ENCODE measurements at places on chromosomes 11 and 22. TPM values are rescaled to one million over a fixed set of nuclear protein-coding genes. Genes with fewer than 3 reads are reported as not detected.

DNA sequence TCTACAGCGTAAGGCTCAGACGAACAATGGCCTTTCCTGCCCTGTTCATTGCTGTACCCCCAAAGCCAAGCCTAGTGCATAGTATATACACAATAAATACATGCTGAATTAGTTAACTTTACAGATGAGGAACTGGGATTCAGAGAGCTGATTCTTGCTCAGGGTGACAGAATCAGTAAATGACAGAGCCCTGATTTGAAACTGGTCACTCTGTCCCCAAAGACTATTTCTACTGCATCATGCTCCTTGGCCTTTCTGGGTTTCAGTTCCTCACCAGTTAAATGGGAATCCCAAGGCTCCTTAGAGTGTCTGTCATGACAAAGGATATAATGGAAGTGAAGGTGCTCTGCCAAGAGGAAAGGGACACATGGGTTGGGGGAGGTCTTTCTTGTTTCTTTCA, 50.5 kb upstream of the TSKU start:
- no peak for DNase-seq

Gene ZNF143
- total RNA-seq: 28.4 TPM

- no peak for DNase-seq
These were observed 334.5 kb downstream of the CTTN start for GRCh38 chr11:70732881-70733196.

Gene SPA17
- total RNA-seq: 5.5 TPM

GRCh38 chr11:35529971-35530495, 4.6 kb upstream of the PAMR1 start:
- DNase-seq: no peak
